ENCODE measurements at places on chromosomes 7 and 10.

DNA sequence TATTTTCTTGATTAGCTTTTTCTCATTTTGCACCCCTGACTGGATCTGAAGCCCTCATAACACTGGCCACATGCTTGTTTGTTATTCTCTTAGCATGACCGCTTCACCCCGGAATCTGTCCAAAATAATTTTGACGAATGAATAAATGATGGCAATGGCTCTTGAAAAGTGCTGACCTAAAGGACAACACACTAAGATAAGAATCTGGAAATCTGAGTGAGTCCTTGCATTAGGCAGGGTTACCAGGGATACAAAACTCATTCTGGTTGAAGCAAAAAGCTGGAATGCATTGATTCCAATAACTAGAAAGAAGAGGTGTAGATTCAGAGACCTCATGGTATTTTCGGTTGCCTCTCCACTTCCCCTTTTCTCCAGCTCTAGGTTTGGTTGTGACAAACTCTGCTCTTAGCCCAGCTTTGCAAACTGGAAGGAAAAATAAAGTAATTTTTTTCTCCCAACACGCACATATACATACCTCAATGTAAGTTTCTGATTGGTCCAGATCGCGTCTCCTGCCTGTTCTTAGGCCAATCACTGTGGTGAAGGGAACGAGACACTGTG, 157.4 kb downstream of the SKIDA1 start:
- DNase-seq: no peak

DNA sequence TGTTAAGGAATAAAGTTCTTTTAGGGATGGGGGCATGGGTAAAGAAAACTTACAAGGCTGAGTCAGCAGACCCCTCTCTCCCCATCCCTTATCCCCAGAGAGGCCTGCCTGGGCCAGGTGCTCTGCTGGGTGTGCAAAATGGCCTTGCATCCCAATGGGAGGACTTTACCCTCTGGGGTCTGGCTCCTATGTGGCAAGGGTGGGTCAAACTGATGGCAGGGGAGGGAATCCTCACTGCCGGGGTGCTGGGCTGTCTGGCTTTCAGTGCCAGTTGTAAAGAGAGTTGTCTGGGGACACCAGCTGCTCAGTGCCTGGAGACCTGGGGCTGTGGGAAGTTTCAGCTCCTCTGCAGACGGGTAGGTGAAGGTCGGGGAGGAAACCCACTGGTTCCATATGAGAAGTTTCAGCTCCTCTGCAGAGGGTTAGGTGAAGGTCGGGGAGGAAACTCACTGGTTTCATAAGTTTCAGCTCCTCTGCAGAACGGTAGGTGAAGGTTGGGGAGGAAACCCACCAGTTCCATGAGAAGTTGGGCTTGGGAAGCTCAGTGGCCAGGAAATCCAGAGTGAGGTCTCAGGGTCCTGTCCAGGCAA, 127.2 kb upstream of the PODXL start:
- no peak for DNase-seq

DNA sequence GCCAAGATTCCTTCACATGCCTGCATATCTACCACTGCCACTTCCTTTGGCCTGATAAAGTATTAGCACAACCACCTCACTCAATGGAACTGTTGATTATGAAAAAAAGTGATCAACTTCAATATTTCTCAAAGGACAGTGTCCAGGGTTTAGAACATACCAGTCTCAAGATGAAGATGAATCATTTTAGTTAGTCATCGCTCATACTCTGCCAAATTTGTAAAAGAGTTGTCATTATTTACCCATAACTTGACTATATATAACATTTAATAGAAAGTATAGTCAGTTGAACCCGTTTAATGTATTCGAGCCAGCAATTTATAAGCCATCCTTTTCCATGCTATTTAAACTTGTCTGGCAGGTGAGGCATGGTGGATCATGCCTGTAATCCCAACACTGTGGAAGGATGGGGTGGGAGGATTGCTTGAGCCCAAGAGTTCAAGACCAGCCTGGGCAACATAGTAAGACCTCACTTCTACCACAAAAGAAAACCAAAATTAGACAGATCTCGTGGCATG, 33.2 kb downstream of the SPAM1 start:
- DNase-seq: no peak

GRCh38 chr10:116972131-116972530, 32.9 kb downstream of the SHTN1 start:
- no peak for DNase-seq

DNA sequence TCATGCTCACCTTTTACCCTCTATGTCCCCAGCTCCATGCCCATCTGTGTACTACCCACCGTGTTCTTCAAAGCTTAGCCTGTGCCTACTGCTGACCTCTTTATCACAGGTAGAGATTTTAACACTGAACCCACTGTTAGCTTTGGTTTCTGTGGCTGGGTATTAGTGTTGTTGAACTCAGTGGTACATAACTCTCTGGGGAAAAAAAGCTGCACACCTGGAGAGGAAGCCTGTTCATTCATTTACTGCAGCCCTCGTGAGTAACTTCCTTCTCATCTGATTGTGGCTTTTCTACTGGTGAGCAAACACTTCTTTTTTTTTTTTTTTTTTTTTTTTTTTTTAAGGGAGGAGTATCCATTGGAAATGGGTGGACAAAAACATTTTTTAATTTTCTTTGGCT, 326.3 kb downstream of the CCSER2 start:
- DNase-seq: no peak

GRCh38 chr10:75959209-75959608, 527.8 kb downstream of the LRMDA start:
- no peak for DNase-seq

GRCh38 chr10:94403380-94404213, 1.3 kb downstream of the TBC1D12 start:
- peak; percentile 13 for DNase-seq

DNA sequence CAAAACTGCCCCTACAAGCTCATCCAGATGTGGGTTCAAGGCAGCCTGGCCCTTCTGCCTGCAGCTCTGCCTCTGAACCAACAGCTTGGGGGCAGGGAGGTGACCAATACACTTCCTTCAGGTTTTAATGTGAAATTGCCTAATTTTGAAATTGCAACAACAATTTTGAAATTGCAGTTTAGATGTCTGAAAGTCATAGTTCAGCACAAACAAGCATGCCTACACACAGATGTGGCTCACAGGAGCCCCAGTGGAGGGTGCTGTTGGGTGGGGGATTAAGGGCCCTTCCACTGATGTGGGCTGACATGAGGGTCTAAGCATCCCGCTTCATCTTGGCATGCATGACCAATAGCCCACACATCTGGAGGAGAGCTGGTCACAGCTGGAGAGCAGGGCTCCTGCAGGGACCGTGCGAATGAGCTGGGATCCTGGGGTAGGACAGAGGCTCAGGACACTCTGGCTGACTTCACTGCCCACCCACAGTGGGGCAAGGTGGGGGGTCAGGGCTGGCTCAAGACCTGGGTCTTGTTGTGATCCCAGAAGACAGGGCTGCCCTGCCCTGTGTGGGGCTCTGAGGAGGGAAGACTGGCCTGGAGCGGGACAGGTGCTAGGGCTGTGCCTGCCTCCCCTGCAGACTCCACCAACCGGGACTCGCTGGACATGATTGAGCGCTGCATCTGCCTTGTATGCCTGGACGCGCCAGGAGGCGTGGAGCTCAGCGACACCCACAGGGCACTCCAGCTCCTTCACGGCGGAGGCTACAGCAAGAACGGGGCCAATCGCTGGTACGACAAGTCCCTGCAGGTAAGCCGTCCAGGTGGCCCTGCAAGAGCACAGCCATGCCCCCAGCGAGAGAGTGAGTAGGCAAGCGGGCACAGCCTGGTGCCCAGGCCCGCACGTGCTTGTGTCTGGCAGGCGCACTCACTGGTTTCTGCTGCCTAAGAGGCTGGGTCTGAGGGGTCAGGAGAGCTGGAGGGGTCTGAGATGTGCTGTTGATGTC, 32.3 kb downstream of the CHAT start:
- DNase-seq: no peak

- DNase-seq: no peak
Measured at GRCh38 chr7:42319631-42320030, 82.6 kb upstream of the GLI3 start.

GRCh38 chr10:20287586-20287985, 471.4 kb downstream of the PLXDC2 start:
- no peak for DNase-seq

DNA sequence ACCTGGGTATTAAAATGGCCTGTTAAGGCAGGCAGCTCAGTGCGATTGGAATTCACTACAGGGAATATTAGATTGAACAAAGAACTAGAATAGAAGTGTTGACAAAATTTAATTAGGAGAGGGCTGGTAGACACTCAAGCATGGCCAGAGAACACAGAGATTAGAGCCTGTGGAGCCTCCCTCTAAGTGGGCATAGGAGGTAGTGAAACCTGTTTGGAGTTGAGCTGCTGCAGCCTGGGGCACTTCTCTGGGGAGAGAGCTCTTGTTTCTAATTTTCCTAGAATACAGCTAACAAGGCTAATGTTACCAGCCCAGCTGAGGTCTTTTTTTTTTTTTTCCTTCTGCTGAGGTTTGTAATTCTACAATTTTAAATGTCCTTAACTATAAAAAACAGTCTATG, 46.4 kb downstream of the TMEM168 start:
- no peak for DNase-seq

- no peak for DNase-seq
Measured at GRCh38 chr10:18044976-18045720, 93.4 kb downstream of the SLC39A12 start.

DNA sequence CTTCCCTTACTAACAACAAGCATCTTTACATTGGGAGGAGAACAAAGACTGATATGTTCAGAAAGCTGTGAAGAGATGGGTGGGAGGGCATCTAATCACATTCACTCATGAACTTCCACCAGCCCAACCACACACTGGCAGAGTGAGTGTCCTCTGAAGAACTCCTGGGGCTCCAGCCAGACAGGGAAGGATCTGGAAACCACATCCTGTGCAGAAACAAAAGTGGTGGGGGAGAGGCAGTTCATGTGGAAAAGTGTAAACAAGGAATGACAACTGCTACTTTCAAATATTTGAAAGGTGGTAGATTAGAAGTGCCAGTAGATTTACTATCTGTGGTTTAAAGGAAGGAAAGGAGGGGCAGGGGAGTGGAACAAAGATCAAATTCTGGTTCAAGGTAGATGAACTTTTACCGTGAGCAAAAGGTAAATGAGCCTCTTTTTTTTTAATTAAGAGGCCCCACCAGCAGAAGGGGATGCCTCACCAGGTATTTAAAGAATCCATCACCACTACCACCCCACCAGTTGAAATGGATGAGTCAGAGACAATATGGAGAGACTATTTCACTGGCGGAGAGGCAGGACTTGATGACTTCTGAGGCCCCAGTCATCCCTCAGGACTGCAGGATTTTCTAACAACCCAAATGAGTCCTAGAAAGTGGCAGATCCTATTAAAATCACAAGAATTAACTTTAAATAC, 34.5 kb downstream of the GOT1 start:
- DNase-seq: peak; percentile 30

DNA sequence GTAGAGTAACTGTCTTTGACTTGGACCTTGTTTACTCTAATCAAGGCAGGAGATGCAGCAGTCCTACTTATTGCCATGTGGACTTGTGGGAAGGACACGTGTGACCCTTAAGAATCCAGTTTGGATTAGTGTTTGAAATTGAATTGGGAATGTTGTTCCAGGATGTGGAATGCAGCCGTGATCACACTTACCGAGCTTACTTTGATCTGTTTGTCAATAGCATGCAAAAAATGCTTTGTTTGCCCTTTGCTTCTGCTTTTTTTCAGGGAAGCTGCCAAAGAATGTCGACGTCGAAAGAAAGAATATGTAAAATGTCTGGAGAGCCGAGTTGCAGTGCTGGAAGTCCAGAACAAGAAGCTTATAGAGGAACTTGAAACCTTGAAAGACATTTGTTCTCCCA, 84.7 kb downstream of the CREM start:
- no peak for DNase-seq

DNA sequence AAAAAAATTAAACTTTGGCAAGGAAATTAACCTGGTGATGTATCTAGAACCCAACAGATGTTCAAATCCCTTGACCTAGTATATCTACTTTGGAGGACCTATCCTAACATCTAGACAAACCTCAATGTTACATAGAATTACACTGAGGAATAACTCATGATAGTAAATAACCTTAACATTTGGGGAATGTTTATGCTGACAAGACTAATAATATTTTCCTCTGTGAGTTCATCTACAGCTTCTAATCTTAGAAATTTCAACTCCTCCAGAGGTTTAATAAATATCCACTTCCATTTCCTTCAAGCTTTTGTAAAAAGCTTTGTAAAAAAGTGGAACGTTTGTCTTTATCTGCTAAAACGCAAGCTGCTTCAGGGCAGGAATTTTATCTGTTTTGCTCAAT, 12.7 kb downstream of the HIPK2 start:
- DNase-seq: no peak

DNA sequence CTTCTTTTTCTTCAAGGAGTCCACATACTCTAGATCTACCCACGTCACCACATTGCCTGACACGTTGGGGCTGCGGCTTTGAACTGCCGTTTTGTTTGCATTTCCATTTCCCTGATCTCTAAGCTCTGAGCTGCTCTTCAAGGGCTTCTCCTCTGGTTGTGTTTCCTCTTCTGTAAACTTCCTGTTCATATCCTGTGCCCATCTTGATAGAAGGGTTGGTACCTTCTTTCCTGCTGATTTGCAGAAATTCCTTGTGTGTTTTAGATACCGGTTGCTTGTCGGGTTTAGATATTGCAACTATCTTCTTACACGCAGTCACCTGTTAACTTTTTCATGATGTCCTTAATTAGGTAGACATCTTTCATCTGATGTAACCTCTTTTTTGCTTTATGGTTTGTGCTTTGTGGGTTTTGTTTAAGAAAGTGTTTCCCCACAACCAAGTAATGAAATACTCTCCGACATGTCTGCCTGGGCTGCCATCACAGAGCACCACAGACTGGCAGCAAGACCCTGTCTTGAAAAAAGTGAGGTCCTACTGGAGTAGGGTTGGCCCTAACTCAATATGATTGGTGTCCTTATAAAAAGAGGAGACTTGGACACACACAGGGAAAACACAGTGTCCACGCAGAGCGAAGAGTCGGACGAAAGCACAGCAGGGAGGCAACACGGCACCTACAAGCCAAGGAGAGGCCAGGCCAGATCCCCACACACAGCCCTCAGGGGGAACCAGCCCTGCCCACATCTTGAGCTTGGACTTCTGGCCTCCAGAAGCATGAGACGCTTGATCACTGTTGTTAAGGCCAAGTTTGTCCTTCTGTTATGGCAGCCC, 99.1 kb upstream of the PDGFA start:
- DNase-seq: no peak

DNA sequence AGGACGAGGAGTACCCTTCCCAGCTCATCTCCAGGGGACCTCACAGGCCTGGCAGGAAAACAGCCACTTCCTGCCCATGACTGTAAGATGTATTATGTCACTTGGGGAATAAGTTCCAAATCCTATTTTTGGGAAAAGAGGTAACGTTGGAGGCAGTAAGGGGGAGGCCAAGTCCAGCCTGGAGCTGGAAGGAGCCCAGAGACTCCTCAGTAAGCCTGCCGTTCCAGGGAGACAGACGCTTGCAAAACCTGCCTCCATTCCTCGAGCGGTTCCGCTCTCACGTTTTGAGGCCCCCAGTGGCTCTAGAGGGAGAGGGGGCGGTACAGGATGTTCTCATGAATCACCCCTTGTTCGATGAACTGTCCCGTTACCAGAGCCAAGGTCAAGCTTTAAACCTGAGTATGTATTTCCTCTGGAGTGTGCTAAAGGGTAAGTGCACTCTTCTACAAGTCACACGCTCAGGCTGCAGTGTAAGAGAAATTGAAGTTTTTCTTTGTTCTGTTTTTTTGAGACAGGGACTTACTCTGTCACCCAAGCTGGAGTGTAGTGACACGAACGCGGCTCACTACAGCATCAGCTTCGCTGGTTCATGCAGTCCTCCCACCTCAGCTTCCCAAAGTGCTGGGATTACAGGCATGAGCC, 45.5 kb upstream of the CYTH3 start:
- no peak for DNase-seq

GRCh38 chr7:74300926-74301325, 11.7 kb downstream of the CLIP2 start:
- no peak for DNase-seq

GRCh38 chr10:59586407-59586891, 123.2 kb downstream of the SLC16A9 start:
- DNase-seq: no peak

Data from NCI-H2081 (cell line).